ENCODE measurements at places on chromosomes 5 and 9.
A peak's percentile ranks its signal among the peaks of the same experiment; 100 is the strongest.

DNA sequence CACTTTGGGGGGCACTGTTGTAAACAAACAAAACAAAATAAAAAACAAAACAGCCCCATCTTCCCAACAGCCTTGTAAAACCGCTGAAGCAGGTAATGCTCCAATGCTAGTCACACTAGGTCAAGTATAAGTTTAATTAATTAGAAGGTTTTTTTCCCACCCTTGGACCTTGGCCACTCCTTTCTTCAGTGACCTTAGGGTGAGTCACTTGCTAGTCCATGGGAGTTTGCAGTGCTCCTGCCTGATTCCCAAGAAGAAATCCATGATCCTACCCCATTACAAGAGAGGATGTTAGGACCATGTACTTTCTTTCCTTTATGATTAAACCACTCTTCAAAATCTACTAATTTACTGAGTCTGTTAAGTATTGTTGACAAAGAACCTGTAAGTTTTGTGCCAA is 192.2 kb upstream of the CDKN2B start:
- no peak for DNase-seq

GRCh38 chr9:77541055-77541454 is 107.1 kb downstream of the GNA14 start:
- DNase-seq, result no peak

DNA sequence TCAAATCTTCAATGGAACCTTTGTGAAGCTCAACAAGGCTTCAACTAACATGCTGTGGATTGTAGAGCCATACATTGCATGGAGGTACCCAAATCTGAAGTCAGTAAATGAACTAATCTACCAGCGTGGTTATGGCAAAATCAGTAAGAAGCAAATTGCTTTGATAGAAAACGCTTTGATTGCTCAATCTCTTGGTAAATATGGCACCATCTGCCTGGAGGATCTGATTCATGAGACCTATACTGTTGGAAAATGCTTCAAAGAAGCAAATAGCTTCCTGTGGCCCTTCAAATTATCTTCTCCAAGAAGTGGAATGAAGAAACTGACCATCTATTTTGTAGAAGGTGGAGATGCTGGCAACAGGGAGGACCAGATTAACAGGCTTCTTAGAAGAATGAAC is 54.7 kb upstream of the TTC39B start:
- no peak for DNase-seq

- no peak for DNase-seq
Observed at GRCh38 chr9:621201-621855, 220.2 kb upstream of the DMRT1 start.

- no peak for DNase-seq
Observed at GRCh38 chr9:115759426-115759825, 394.2 kb upstream of the PAPPA start.

DNA sequence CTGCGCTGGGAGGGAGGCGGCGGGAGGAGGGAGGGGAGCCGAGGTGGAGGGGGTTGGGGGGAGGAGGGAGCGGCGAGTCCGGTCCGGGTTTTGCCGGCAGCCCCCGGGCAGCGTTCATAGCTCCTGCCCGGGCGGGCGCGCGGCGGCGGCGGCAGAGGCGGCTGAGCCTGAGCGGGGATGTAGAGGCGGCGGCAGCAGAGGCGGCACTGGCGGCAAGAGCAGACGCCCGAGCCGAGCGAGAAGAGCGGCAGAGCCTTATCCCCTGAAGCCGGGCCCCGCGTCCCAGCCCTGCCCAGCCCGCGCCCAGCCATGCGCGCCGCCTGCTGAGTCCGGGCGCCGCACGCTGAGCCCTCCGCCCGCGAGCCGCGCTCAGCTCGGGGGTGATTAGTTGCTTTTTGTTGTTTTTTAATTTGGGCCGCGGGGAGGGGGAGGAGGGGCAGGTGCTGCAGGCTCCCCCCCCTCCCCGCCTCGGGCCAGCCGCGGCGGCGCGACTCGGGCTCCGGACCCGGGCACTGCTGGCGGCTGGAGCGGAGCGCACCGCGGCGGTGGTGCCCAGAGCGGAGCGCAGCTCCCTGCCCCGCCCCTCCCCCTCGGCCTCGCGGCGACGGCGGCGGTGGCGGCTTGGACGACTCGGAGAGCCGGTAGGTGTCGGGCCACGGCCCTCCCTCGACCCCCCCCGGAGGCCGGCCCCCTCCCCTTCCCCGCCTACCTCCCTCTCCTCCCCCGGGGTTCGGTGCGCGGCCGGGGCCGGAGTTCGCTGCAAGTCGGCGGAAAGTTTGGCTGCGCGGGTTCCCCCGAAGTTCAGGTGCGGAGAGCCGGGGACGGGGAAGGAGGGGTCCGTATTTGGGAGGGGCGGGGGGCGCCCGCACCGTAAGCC is at the start of gene CXXC5:
CXXC5 (plus strand) TSS at position 145 of the 877 bp plus-strand sequence. CDS start 32,175 bp downstream, outside the sequence.
- no peak for DNase-seq

DNA sequence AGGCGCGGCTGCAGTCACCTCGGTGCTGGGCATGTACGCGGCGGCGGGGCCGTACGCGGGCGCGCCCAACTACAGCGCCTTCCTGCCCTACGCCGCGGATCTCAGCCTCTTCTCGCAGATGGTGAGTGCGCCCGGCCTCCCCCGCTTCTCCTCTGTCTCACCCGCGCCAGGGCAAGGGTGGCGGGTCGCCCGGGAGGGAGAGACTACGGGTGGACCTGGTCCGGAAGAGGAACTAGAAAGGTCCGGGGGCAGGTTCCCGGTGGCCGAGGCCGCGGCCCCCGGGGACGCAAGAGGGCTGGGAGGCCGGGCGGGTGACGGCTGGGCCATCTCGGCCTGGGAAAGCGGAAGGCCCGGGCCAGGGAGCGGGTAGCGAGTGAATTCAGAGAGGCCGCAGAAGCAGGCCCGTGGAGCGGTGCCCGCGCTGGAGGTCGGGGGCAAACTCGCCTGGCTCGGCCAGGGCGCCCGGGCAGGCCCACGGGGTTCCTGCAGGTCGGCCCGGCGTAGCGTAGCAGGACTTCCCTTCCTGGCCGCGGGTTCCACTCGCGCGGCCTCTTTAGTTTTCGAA is 711 bp downstream of the IRX1 start:
- no peak for DNase-seq

DNA sequence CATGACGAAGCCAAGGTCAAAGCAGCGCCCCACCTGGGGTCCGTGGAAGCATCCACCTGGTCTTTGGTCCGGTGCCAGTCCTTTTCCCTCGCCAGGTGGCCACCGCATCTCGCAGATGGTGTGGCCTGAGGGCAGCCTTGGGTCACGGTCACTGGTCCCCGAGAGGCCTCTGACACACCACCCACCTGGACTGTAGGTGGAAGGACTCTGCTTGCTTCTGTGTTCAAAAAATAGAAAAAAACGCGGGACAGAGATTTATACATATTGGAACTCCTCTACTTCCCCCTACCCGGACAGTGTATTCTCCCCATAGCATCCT is 466 bp upstream of the TTC39B start:
- DNase-seq, result no peak

- no peak for DNase-seq
Observed at GRCh38 chr5:33241802-33242201, 199.0 kb upstream of the TARS1 start.

DNA sequence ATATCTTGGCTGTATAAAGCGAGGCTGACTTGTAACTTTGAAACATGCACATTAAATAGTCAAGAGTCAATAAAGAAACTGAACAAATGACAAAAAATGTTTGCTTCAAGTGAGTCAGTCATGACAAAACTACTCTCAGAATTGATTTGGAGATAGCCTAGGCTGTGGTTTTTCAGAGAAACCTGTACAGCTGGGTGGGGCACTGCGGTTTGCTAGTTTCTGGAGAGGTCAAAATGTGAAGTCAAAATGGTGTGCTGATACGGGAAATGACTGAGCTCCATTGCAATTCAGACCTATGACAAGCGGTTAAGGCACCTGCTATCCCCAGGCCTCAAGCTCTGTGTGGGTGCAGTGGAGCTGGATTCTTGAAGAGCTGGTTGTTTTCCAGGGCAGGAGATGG is 10.3 kb upstream of the CD180 start:
- peak; percentile 66 for DNase-seq

- no peak for DNase-seq
Observed at GRCh38 chr9:27065288-27065687, 43.7 kb upstream of the TEK start.

DNA sequence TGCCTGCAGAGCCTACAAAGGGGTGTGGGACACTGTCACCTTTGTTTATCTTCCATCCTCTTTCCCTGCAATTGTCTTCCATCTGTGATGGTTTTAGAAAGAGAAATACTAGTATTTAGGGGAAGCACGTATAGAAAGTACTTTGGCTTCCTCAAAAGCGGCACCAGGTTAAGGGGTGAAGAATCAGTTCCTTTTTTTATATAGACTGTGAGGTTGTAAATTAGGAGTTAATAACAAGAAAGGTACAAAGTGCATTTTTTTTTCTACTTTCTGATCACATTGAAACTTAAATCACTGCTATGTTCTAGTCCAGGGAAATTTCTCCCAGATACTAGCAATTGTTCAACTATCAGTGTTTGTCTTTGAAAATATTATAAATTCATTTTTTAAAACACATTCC is 219.3 kb downstream of the CEMIP2 start:
- no peak for DNase-seq
